ENCODE measurements at places on chromosomes 6 and 20. TPM values are rescaled to one million over a fixed set of nuclear protein-coding genes. Genes with fewer than 3 reads are reported as not detected.
A peak's percentile ranks its signal among the peaks of the same experiment; 100 is the strongest.

GRCh38 chr6:311679-312220, 19.5 kb downstream of the DUSP22 start:
- H3K27ac ChIP-seq, result no peak overlapping the region
- no peaks in the 10 kb centered on the region for H3K4me1 ChIP-seq
- H3K36me3 ChIP-seq, result no peaks in the 10 kb centered on the region
- H3K27me3 ChIP-seq, result no peaks in the 10 kb centered on the region
- no peak for DNase-seq

Gene PLCB4
- total RNA-seq, result 87.2 TPM

GRCh38 chr6:169800116-169800667, 48.8 kb downstream of the ERMARD start:
- H3K4me3 ChIP-seq, result no peak overlapping the region
- H3K27ac ChIP-seq, result no peak overlapping the region
- no peak for DNase-seq

DNA sequence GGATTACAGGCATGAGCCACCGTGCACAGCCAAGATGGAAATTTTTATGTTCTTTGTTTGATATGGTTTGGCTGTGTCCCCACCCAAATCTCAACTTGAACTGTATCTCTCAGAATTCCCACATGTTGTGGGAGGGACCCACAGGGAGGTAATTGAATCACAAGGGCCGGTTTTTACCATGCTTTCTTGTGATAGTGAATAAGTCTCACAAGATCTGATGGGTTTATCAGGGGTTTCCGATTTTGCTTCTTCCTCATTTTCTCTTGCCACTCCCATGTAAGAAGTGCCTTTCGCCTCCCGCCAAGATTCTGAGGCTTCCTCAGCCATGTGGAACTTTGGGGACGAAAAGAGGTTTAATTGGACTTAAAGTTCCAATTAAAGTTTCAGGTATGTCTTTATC, 14.6 kb downstream of the EEF1A1 start:
- H3K27ac ChIP-seq, result no peak overlapping the region
- peaks cover 7% of the 10 kb centered on the region for H3K27me3 ChIP-seq
- no peak overlapping the region for H3K4me3 ChIP-seq
- H3K4me1 ChIP-seq, result no peaks in the 10 kb centered on the region
- H3K36me3 ChIP-seq, result peaks cover 17% of the 10 kb centered on the region
- DNase-seq, result no peak

GRCh38 chr6:113450061-113450465, 407.1 kb upstream of the MARCKS start:
- H3K27me3 ChIP-seq, result no peaks in the 10 kb centered on the region
- DNase-seq, result no peak
- peaks cover 39% of the 10 kb centered on the region for H3K4me1 ChIP-seq

- DNase-seq, result peak; percentile 45
- H3K36me3 ChIP-seq, result peaks cover 23% of the 10 kb centered on the region
- H3K4me3 ChIP-seq, result peak within 1 kb of the TSS; percentile 91
- peak within 1 kb of the TSS; percentile 81 for H3K27ac ChIP-seq
- H3K4me1 ChIP-seq, result peaks cover 33% of the 10 kb centered on the region
Observed at GRCh38 chr6:43181942-43182860, at the start of gene CUL9. TSS of gene CUL9 (plus strand) at chr6:43182196. CDS start at chr6:43184311, 2,115 bp downstream.

- no peak overlapping the region for H3K27ac ChIP-seq
- H3K4me1 ChIP-seq, result peaks cover 6% of the 10 kb centered on the region
- peaks cover 21% of the 10 kb centered on the region for H3K27me3 ChIP-seq
- no peak overlapping the region for H3K4me3 ChIP-seq
- no peak for DNase-seq
Observed at GRCh38 chr6:43871933-43872332, 101.9 kb downstream of the VEGFA start.

DNA sequence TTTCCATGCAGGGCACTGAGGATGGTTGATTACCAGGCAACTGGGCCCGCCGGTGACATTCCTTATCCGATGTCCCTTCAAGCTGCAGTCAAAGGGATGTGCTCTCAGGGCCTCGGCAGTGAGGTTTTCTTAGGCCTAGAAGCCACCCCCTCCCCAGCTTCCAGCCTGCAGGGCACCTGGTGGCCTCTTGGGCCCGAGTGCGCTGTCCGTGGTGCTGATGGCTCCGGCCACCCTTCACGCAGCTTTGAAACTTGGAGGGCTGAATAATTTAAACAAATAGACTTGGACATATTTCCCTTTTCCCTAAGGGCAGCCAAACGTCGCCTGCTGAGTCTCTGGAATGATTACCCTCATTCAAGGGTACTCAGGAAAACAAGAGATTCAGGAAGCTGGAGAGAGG, 8.9 kb upstream of the MLN start:
- H3K4me3 ChIP-seq, result no peak overlapping the region
- peak; percentile 35 for DNase-seq
- no peak overlapping the region for H3K27ac ChIP-seq
- H3K4me1 ChIP-seq, result no peaks in the 10 kb centered on the region
- peaks cover 32% of the 10 kb centered on the region for H3K27me3 ChIP-seq

Gene BPIFB1
- total RNA-seq, result not detected

Gene C6orf52
- not detected for total RNA-seq

DNA sequence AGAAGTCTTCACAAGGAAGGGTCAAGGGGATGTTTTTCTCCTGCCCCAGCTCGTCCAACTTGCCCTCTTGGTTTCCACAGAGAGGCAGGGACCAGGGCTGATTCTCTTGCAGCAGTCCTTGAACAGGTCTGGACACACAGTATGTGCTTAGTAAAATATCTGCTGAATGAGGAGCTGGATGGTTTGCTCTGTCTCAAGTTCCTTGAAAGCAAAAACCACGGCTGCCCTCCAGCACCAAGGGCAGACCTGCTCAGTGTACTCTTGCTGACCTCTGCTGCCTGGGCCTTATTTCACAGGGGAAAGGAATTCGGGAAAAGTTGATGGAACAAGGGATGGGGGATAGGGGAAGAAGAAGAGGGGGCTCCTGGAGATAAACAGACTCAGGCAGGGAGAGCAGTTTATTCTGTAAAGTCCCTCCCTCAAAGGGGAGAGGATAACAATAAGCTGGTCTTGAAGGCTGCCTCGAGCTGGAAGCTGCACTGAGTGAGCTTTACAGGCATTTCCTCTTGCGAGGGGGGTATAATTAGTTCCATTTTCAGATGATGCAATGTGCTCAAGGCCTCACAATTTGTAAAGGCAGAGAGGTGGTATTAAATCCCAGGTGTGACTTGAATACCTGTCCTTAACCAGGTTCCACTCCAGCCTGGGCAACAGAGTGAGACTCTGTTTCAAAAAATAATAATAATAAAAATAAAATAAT, 10.3 kb downstream of the KCNK5 start:
- H3K27ac ChIP-seq, result no peak overlapping the region
- H3K4me3 ChIP-seq, result no peak overlapping the region
- no peaks in the 10 kb centered on the region for H3K27me3 ChIP-seq
- no peaks in the 10 kb centered on the region for H3K4me1 ChIP-seq
- H3K36me3 ChIP-seq, result 0 out of 2 replicates have a peak, but pooled peaks cover 4% of the 10 kb centered on the region

DNA sequence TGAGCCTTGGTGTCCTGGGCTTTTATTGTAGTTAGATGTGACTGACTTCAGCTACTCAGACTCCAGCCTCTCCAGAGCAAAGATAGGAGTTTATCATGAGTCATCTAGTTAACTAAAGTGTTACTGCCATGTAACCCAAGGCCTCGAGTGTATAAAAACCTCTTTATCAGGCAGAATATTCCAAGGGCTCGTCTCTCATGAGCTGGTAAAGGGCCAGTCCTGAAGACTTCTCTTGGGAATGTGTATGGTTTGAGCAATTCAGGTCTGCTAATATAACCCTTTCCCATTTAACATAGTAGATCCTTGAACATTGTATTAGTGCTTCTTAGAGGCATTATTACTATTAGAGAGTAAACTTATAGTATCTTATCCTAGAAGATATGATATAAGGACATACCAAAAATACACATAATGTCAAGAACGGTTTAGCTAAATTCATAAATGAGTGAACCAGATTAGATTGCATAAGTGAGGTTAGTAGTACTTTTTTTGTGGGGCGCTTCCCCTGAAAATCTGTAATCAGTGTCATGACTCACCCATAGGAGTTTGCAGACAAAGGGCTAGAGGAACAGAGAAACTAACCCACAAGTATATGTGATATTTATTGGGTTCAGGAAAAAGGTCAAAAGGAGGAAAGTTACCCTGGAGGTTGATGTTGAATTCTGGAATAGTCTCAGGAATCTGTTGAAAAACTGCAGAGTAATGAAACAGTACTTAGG, 16.0 kb downstream of the DSE start:
- peaks cover 9% of the 10 kb centered on the region for H3K36me3 ChIP-seq
- peak; percentile 71 for DNase-seq
- H3K4me3 ChIP-seq, result peak overlapping the region; percentile 72
- H3K27ac ChIP-seq, result peak overlapping the region; percentile 84

GRCh38 chr20:62367136-62367632, at the start of gene LAMA5:
TSS of gene LAMA5 (minus strand) at chr20:62367312. CDS start at chr20:62367245, 67 bp downstream.
- peaks cover 17% of the 10 kb centered on the region for H3K4me1 ChIP-seq
- H3K36me3 ChIP-seq, result no peaks in the 10 kb centered on the region
- H3K27me3 ChIP-seq, result peaks cover 5% of the 10 kb centered on the region
- no peak within 1 kb of the TSS for H3K27ac ChIP-seq
- no peak for DNase-seq

Gene CYP24A1
- total RNA-seq, result 0.64 TPM

DNA sequence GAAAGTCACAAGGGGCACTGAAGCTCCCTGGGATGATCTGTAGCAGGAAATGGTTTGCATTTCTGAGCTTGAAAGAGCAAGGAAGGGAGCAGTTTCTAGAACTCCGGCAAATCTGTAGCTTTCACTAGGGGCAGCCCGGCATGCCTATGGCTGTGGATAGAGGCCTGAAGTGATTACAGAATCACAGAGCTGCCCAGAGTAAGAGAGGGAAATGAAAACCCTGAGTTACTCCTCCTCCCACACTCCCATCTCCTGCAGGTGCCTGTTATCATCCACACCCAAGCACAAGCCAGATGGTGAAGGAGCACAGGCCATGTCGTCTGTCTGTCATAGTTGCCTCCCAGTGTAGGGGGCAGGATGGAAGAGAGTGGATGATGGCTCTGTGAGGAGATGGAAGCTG, 37.1 kb downstream of the HLA-F start:
- peaks cover 51% of the 10 kb centered on the region for H3K4me1 ChIP-seq
- DNase-seq, result no peak
- H3K36me3 ChIP-seq, result no peaks in the 10 kb centered on the region
- peaks cover 20% of the 10 kb centered on the region for H3K27me3 ChIP-seq

GRCh38 chr6:128964233-128964755, 81.4 kb downstream of the LAMA2 start:
- H3K4me1 ChIP-seq, result peaks cover 33% of the 10 kb centered on the region
- DNase-seq, result no peak
- H3K27ac ChIP-seq, result no peak overlapping the region

- no peak overlapping the region for H3K27ac ChIP-seq
- H3K4me1 ChIP-seq, result peaks cover 18% of the 10 kb centered on the region
- H3K4me3 ChIP-seq, result no peak overlapping the region
- DNase-seq, result no peak
Observed at GRCh38 chr20:58306421-58307261, 2.9 kb upstream of the RAB22A start.

Gene MROH8
- total RNA-seq, result 1.3 TPM

Gene PLG
- total RNA-seq, result not detected

- H3K4me3 ChIP-seq, result no peak overlapping the region
- H3K36me3 ChIP-seq, result no peaks in the 10 kb centered on the region
- H3K27me3 ChIP-seq, result no peaks in the 10 kb centered on the region
- H3K27ac ChIP-seq, result no peak overlapping the region
Observed at GRCh38 chr6:80793411-80793810, 686.9 kb downstream of the BCKDHB start.

DNA sequence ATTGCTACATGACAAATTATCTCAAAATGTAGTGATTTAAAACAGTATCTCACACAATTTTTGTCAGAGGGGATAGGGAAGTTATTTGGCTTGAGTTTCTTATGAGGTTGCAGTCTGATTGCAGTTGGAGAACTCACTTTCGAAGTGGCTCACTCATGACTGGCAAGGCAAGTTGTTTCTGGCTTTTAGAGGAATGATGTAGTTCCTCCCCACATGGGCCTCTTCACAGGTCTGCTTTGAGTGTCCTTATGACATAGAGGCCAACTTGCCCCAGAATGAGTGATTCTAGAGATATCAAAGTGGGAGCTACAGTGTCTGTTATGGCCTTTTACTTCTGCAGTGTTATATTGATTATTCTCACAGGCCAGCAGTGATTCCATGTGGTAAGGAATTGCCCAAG, 6.1 kb downstream of the DOP1A start:
- peaks cover 11% of the 10 kb centered on the region for H3K36me3 ChIP-seq
- H3K27me3 ChIP-seq, result no peaks in the 10 kb centered on the region
- no peak for DNase-seq
- H3K4me1 ChIP-seq, result peaks cover 27% of the 10 kb centered on the region
- H3K27ac ChIP-seq, result no peak overlapping the region

Gene LRRC73
- 1.3 TPM for total RNA-seq

DNA sequence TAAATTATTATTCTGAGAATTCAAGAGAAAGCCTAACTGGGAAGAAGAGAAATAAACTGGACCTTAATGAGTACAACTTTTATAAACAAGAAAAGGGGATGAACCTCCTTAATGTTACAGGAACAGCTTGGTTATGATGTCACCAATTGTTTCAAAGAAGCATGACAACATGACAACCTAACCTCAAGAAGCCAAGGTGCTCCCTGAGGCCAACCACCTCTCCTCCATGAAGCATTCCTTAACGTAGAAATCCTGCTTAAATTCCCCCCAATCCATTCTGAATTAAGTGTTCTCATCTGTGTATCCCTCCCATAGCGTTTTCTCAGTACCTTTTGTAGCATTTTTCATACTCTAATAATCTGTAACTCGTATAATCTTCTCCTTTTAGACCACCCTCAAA, 1.7 kb downstream of the HBS1L start:
- H3K27me3 ChIP-seq, result no peaks in the 10 kb centered on the region
- DNase-seq, result no peak
- peaks cover 34% of the 10 kb centered on the region for H3K4me1 ChIP-seq
- peak overlapping the region; percentile 96 for H3K4me3 ChIP-seq
- H3K36me3 ChIP-seq, result peaks cover 11% of the 10 kb centered on the region
- peak overlapping the region; percentile 19 for H3K27ac ChIP-seq

Gene OGFRL1
- total RNA-seq, result 34.5 TPM

Gene EPB41L2
- 49.7 TPM for total RNA-seq

Gene SIM1
- 16.4 TPM for total RNA-seq

Gene PSORS1C2
- total RNA-seq, result not detected

GRCh38 chr20:38043512-38044300, 10.2 kb downstream of the RPRD1B start:
- H3K4me3 ChIP-seq, result peak overlapping the region; percentile 52
- peak overlapping the region; percentile 84 for H3K27ac ChIP-seq
- peak; percentile 90 for DNase-seq
- H3K27me3 ChIP-seq, result no peaks in the 10 kb centered on the region
- H3K4me1 ChIP-seq, result peaks cover 37% of the 10 kb centered on the region
- H3K36me3 ChIP-seq, result peaks cover 17% of the 10 kb centered on the region

- H3K36me3 ChIP-seq, result no peaks in the 10 kb centered on the region
- peaks cover 3% of the 10 kb centered on the region for H3K27me3 ChIP-seq
- no peak overlapping the region for H3K4me3 ChIP-seq
- H3K27ac ChIP-seq, result no peak overlapping the region
- H3K4me1 ChIP-seq, result peaks cover 30% of the 10 kb centered on the region
- DNase-seq, result no peak
Observed at GRCh38 chr6:157217198-157217893, 106.0 kb downstream of the TMEM242 start.

Gene SPATS1
- total RNA-seq, result not detected

Data from HFFc6 (cell line).